SIG-M5 (cell line): ENCODE measurements at places on chromosomes 1 and 21.

DNA sequence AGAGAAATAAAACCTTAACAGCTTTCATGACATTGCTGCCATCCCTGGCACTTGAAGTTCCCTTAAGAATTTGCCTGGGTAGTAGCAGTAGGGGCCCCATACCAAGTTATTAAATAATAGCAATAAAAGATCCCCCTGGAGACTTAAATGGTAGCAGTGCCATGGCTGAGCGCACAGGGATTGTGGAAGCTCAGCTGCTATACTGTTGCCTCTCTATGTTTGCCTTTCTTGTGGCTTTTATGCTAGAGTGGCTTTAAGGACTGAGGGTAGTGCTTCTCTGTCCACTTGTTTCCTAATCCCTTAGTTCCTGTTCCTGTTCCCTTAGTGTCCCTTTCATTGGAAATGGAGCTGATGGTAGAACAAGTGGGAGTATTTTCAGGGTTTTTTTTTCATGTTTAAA lies 42.1 kb downstream of the NCF2 start:
- no peak for DNase-seq

DNA sequence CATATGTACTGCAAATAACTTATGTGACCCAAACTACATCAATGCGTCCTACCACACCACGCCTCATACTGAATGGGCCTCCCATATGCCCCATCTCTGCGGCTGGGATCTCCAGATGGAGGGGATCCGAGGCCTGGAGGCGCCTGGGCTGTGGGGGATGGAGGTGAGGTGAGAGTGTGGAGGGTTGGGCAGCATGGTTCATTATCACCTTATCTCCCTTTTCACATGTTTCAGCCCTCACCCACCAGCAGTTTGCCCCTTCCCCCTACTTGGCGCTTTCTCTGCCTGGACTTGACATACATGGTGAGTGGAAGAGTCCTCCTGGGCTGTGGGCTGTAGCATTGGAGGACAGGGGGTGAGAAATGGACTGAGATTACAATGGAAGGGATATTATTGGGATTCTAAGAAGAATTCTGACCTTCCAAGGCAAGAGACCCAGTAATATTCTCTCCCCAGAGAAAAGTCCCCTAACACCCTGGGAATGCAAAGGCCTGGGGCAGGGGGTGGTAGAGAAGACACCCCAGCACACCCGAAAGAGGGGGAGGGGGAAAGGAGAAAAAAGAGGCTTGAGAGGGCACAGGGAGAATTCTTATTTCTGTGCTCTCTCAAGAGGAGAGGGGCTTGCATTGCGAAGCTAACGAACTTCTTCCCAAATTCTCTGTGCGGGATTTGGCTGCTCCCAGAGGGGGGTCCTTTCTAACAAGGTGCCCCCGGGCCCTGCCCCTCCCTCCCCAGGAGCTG lies 61.4 kb downstream of the MEF2D start:
- DNase-seq = no peak

GRCh38 chr1:234875328-234875952 lies 253.2 kb downstream of the TOMM20 start:
- DNase-seq = no peak

DNA sequence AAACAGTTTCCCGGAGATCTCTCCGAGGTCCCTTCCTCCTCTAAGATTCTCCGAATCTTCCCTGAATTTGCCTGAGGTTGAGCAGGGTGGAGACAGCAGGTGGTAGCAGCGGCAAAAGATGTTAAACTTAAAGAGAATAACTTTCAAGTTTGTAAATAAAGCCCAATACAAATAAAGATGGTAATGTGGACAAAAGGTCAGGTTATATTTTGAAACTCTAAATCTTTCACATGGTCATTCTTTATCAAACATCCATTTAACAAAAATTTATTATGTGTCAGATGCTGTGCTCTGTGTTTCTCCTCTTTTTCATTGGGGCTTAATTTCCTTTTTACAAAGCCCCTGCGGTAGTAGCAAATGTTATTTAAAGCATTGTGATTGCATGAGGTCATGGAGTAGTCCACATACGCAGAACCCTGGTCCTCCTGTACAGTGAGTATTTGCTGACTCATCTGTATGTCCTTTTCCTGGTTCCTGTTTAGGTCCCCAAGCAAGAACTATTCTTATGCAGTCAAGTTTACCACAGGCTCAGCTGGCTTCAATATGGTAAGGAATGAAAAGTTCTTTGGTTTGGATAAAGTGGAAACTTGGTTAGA lies 119.2 kb downstream of the ITSN1 start:
- no peak for DNase-seq

- no peak for DNase-seq
Observed at GRCh38 chr21:30164796-30165195, 1.8 kb downstream of the CLDN17 start.

DNA sequence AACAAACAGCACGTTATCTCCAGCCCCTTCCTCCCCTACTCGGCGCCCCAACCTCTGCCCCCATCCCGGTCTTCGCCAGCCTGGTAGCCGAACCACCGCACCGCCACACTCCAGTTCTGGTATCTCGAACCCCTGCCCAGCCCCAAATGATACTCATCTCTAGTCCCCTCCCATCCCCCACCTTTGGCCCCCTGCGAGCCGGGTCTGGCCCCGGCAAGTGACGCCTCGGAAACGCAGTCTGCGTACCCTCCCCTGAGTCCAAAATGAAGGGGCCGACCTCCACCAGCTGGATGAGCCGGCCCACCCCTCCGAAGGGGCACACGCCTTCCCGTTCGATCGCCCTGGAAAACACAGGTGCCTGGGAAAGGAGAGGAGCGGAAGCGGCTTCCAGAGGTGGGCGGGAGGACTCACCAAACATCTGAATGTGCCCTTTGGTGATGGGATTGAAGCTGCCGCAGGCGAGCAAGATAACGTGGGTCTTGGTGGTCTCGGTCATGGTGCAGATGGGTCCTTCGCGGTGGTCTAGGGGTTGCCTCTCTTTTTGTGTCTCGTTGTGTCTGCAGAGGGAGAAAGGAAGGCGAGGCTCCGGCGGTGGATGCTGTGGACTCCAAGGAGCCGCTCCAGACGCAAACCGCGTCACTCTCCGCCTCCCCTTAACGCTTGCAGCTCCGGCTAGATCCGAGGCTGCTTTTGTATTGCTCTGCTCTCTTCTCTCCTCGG lies at the start of gene NMNAT2:
Gene NMNAT2, minus strand, starts transcription at position 609 of the 720 bp plus-strand sequence. Its CDS starts 113 bp downstream, at position 496.
- no peak for DNase-seq

- DNase-seq = no peak
Observed at GRCh38 chr1:241408170-241408569, 51.2 kb upstream of the RGS7 start.

DNA sequence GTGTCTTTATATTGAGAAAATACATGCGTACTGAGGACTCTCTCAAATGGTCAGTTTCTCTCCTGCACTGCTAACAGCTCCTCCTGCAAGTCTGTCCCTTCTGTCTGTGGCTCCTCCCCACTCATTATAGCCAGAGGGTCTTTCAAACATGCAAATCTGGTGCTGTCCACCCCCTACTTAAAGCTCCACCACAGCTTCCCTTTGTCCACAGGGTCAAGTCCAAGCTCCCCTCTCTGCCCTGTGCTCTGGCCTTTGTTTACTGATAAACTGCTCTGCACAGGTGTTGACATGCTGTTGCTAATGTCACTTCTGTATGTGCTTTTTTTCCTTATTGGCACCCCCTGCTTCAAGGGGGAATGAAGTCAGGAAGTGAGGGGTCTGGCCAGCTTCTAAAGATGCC lies 47.7 kb upstream of the GPR37L1 start:
- no peak for DNase-seq

GRCh38 chr1:156877433-156878170 lies 15.9 kb upstream of the PEAR1 start:
- DNase-seq = no peak

GRCh38 chr1:150561974-150562445 lies 12.8 kb downstream of the ADAMTSL4 start:
- no peak for DNase-seq
